HAP-1 (cell line): ENCODE measurements at places on chromosomes 1 and 21.

GRCh38 chr1:75787524-75787923, 1.5 kb downstream of the RABGGTB start:
- no peak for DNase-seq

DNA sequence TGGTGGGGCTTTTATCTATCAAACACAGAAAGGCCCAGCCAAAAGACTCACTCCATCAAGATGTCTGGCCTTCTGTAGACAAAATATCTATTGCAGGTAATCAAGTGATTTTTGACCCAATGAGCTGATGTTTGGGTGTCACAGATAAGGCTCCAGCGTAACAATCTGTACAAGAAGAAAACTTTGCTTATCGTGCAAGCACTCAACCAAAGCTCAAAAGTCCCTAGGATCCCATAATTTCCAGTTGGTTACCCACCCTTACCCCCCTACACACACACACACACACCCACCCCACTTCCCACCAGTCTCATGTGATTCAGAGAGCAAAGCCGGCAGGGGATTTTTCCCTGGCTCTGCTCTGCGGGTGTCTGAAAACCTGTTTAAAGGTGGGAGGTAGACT, 5.8 kb downstream of the ITPKB start:
- no peak for DNase-seq

DNA sequence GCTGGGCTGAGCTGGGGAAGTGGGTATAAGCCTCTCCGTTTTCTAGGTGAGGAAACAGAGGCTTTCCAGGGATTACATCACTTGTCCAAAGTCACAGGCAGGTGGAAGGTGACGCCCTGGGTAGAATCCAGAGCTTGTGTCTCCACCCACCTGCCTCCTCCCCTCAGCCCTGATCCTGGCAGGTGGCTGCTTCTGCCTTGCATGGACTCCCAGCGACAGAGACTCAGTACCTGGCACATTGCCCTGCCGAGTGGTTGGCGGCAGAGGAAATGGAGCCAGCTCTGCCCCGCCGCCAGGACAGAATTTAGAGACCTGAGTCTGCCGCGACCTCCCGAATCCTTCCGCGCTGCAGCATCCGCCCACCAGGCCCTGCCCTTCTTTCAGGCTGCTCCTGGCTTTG, 2.1 kb downstream of the PLA2G2E start:
- no peak for DNase-seq

- no peak for DNase-seq
Observed at GRCh38 chr1:54459140-54459539, 52.9 kb upstream of the SSBP3 start.

DNA sequence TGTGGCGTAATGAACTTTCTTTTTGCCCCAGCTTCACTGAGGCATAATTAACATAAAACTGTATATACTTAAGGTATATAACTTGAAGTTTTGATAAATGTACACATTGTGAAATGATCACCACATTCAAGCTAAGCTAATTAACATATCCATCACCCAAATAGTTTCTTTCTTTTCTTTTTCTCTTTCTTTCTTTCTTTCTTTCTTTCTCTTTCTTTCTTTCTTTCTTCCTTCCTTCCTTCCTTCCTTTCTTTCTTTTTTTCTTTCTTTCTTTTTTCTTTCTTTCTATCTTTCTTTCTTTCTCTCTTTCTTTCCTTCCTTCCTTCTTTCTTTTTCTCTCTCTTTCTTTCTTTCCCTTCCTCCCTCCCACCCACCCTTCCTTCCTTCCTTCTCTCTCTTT, 62.5 kb downstream of the XCL1 start:
- DNase-seq: no peak

- DNase-seq: no peak
Observed at GRCh38 chr1:193408782-193409293, 222.4 kb upstream of the B3GALT2 start.

- DNase-seq: no peak
Observed at GRCh38 chr21:42381347-42381984, 14.4 kb downstream of the TMPRSS3 start.

GRCh38 chr1:44820328-44821239, 12.3 kb downstream of the BTBD19 start:
- no peak for DNase-seq

DNA sequence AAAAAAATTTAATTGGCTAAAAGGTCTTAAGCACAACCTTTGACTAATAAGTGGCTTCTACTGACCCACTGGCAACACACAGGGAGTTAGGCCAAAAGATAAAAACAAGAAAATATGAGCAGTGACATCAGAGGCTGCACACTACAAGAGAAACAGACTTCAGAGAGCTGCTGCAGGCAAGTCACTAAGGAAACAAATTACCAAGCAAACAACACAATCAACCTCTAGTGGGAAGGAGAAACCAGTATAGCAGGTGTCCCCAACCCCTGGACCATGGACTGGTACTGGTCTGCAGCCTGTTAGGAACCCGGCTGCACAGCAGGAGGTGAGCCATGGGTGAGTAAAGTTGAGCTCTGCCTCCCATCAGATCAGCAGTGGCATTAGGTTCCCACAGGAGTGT, 20.8 kb upstream of the ENSA start:
- no peak for DNase-seq

DNA sequence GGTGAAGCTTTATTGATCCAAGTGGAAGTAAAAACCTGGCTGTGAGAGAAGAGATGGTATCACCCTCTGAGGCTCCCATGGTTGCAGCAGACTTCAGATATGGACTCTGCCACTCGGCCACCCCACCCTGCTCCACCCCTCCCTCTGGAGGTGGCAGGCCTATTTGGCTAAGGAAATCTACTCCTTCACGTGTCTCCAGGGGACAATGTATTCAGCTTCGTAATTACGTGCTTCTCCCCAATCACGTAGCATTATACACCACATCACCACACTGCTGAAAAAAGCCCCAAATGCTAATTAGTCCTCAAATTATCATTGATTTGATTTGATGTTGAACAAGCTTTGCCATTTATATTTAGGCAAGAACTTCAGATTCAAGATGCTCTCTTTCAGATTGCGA, 220.7 kb downstream of the OMA1 start:
- DNase-seq: no peak

DNA sequence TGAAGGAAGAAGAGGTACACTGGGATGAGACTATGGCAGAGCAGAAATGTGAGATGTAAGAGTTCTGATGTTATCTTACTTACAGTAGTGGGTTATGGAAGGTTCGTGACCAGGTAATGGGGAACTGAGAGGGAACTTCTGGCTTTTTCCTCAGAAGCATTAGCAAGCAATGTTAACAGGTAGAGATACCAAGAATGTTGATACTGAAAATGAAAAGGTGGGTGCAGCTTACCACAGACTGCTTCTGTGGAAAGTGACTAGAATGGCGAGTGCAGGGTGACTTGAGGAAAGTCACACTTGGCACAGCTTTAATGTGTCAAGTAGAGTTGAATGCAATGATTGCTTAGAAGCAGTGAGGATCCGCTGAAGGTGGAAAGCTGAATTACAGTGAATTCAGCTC, 70.8 kb downstream of the PLA2G4A start:
- no peak for DNase-seq

DNA sequence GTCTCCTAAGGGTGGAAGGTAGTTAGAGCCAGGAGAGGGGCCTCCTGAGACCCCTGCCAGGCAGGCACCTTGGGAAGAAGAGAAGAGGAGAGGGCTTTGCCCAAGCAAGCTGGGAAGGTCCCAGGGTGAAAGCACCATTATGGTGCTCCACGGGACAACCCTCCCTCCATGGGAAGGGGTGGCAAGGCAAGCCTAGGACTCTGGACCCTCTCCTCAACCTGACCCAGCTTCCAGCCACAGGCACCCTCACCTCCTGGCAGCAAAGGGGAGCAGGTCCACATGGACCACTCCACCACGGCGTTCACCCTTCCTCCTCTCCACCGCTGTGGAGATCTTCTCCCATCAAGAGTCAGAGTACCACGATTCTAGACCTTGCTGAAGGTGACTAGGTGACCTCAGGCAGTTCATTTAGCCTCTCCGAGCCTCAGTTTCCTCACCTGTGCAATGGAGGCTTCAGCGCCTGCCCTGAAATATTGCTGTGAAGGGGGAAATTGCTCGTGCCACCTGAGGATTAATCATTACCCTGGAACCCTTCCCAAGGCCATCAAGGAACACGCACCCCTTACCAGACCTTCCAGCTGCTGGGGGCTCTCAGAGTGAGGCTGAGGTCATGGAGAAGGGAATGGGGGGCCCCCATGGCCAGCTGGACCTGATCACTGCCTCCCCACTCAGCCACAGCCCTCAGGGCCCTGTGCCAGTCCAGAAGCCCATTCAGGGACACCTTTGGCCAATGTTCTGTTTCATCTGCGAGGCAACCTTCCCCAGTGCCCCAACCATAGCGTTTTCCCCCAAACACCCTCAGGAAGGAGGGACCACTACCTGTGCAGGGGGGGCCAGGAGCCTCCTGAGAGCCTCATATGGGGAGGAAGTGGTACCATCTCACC, 1.6 kb downstream of the RAP1GAP start:
- DNase-seq: no peak

- DNase-seq: no peak
Observed at GRCh38 chr1:243562473-243562872, 287.6 kb downstream of the AKT3 start.

- DNase-seq: no peak
Observed at GRCh38 chr1:28971980-28972771, 57.8 kb downstream of the EPB41 start.

DNA sequence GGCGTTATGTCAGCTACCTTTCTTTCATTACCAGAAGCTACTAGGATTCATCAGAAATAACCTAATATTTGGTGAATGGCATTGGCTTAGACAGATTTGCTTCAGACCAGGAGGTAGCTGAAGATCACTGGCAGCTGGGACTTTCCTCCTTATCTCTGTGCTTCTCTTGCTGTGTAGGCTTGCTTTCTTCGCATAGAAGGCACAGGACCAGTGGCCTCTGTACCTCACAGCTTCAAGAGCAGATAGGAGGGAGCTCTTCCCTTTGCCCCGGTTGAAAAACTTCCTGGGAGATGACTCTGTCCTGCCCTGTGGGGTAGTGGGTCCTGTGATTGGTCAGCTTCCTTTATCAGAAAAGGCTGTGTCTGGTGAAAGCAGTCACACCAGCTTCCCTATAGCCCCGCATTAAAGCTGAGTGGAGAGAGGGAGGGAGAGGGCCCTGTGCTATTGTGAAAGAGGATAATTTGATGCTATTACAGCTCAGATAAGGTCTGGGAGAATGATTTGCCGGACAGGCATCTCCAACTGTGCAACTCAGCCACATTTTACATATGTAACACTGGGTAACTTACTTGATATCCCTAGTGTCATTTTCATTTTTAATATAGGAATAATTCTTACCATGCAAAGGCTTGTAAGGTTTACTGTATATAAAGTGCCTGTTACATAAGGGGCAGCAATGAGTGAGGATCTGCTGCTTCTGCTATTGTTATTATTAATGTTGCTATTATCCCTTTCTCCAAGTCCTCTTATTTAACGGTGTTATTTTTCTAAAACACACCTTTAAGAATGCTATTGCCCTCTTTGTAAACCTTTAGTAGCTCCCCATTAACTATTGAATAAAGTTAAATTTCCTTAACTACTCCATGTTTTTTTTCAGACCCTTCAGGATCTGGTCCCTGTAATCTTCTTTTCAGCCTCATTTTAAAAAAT, 31.6 kb downstream of the OSBPL9 start:
- DNase-seq: peak; percentile 15
